ENCODE measurements at places on chromosomes 2 and 18. TPM values are rescaled to one million over a fixed set of nuclear protein-coding genes. Genes with fewer than 3 reads are reported as not detected.

DNA sequence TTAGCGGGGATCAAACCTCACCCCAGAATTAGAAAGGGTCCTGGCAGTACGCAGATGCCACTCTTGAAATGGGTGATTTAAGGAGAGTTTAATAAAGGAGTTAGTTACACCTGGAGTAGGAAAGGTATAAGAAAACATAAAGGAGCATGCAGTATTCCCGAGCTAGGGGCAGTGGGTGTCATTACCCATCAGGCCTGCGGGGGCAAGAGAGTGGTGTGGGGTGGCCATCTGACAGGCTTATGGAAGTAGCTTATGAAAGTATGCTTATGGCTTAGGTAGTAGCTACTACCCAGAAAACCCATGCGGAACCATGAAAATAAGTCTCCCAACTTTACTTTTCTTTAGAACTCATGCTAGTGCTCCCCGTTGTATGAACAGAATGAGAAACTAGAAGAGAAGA lies 568.9 kb upstream of the ACVR2A start:
- no peak for DNase-seq

UGT1A10 gene
- total RNA-seq, result not detected

TMEM169 gene
- total RNA-seq, result 1.1 TPM

DNA sequence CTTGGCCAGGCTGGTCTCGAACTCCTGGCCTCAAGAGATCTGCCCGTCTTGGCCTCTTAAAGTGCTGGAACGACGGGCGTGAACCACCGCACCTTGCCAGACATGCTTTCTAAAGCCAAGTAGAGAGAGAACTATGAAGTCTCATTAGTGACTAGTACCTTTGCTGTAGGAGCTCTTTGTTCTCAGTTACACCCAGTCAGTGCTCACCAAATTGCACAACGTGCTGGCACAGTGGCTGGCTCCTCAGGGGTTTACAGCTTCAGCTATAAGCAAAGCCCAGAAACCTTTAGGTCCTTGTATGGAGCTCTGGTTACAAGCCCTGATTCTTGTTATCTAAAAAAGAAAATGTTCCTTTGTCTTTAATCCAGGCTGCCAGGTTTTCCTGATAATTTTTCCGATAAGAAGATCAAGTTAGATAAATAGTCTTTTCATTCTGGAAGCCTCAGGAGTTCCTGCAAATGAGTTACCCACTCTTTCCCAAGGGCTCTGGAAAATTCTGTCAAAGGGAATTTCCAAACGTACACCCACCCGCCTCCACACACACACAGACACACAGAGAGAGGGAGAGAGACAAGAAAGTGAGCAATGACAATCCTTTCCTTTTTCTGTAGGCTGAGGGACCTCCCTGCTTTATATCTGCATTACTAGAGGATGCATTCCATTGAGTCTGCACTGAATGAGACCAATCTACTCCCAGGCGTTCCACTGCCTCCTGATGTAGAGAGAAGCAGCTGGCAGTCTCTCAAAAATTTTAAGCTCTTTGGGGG lies 100.2 kb upstream of the CSRNP3 start:
- no peak for DNase-seq

FAM210A gene
- 21.6 TPM for total RNA-seq

DNA sequence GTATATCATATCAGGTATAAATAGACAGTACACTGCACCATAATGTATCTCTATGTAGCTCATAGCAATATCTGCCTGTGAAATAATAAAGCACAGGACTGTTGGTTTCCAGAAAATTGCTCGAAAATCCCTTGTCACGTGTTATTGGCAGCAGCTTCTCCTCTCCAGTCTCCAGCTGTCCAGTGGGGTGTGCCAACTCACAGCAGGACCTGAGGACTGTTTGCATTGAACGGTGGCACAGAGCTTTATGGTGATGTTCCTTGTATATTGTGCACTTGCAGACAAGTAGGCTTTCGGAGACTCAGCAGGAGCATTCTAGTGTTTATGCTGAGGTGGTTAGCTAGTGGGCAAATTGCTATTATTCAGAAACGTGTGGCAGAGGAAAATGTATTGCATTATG lies 182.2 kb upstream of the ATP5MC3 start:
- no peak for DNase-seq

DNA sequence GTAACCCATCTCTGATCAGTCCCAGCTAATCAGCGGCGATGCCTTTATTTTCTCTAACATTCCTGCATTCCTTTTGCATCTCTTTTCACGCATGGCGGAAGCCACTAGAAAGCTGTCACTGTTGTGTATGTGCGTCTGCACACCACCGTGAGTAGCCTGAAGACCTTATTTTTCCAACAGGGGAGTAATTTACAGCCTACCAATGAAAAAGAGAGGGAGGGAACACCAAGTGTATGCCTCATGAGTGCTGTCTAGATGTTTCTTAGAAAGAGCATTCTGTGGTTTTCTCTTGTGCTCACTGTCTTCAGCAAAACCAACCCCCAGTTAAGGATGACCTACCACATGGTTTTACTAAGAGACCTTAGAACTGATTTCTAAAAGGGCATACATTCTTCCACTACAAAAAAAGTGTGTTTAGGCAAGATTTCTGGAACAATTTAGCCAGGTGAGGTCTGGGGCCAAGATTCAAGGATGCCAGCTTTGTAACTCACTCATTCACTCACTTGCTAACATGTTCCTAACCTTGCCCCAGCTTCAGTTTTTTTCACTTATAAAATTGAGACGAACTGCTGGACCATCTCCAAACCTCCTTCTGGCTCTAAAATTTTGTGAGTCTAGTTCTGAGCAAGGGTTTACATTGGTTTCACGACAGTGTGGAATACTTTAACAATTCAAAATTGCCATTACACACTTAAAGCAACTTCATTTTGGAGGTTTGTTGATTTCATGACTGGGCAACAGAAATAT lies 51.4 kb downstream of the BCL2 start:
- no peak for DNase-seq

DNA sequence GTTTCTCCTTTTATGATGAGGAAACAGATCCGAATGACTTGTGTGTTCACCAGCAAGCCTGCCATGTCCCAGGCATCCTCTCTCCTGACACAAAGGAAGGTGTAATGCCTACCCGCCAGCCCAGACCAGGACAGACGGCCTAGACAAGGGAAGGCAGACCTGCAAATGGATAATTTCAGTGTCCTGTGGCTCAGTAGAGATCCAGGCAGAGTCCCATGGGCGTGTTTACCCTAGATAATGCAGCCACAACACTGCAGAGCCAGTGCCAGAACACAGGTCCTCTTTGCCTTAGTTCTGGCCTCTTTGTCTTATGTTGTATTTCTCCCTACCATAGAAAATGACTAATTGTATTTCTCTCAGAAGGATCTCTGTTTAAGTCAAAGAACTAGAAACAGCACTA lies 12.7 kb downstream of the TRAPPC12 start:
- DNase-seq, result no peak

VSNL1 gene
- total RNA-seq, result not detected

ARHGAP15 gene
- 141 TPM for total RNA-seq

MC5R gene
- not detected for total RNA-seq

SETBP1 gene
- 1.9 TPM for total RNA-seq

ACKR3 gene
- total RNA-seq, result 4.5 TPM

TMEM127 gene
- 33.4 TPM for total RNA-seq

DNA sequence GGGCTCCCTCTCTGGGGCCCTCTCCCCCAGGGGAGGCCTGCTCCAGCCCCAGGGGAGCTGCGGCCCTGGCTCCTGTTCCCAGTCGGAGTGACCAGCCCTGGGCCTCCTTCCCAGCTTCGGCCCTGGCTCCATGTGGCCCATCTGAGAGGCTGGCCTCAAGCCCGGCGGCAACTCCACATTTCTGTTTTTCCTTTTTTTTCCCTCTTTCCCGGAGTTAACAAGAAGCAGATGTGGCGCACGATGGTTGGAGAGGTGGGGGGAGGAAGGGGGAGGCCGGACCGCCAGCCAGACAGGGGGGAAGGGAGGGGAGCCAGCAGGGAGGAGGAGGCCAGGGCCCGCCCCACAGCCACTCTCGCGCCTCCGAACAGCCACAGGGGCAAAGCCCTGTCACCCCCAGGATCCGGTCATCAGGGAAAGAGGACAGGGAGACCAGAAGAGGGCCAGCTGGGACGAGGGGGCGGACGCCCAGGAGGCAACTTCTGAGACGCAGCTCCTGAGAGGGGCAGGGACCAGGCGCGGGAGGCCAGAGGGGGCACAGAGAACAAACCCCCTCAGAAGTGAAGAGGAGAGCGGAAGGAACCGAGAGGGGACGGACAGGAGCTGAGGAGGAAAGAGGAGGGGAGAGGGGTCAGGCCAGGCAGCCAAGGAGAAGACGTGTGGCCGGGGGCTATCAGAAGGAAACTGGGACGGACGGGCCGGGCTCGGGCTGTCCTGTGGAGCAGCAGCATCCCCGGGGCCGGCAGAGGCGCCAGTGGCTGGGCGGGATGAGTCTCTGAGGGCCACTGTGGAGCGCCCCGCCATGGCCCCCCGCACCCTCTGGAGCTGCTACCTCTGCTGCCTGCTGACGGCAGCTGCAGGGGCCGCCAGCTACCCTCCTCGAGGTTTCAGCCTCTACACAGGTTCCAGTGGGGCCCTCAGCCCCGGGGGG lies at the start of gene EMILIN1:
Gene EMILIN1, plus strand, starts transcription at position 349 of the 928 bp plus-strand sequence. Its CDS starts 451 bp downstream, at position 800.
- DNase-seq, result no peak

CKAP2L gene
- 40.3 TPM for total RNA-seq

GRCh38 chr2:157336137-157337010 lies 10.8 kb upstream of the ERMN start:
- no peak for DNase-seq

GRCh38 chr2:207983641-207984042 lies 41.7 kb downstream of the PLEKHM3 start:
- DNase-seq, result no peak

- DNase-seq, result no peak
Measured at GRCh38 chr2:1743396-1744150, 742 bp downstream of the PXDN start.

Measured in activated naive CD8-positive, alpha-beta T cell treated with anti-CD3 and anti-CD28 coated beads, Interleukin-2, amount 10 ng/mL, durations not matched to agents 7 days and 5 days (primary cell).